ENCODE measurements at places on chromosomes 13 and 19. TPM values are rescaled to one million over a fixed set of nuclear protein-coding genes. Genes with fewer than 3 reads are reported as not detected.

Gene ZNF700
- 7.4 TPM for total RNA-seq

Gene SPIB
- not detected for total RNA-seq

Gene POLR2E
- 55.5 TPM for total RNA-seq

Gene RTBDN
- total RNA-seq, result not detected

Gene KCTD12
- total RNA-seq, result 36.5 TPM

Gene LRG1
- not detected for total RNA-seq

Gene PLK5
- total RNA-seq, result not detected

Gene AMH
- 0.33 TPM for total RNA-seq

Gene UFM1
- 83.6 TPM for total RNA-seq

Gene PRSS57
- not detected for total RNA-seq

Gene ZNF304
- total RNA-seq, result 13.7 TPM

Gene TTYH1
- total RNA-seq, result not detected

Gene ZNF112
- 9.1 TPM for total RNA-seq

Gene SKA3
- total RNA-seq, result 6.1 TPM

Gene ZNF724
- 3.3 TPM for total RNA-seq

Gene NECTIN2
- total RNA-seq, result 70.7 TPM

Gene KLK2
- not detected for total RNA-seq

Gene ZNF93
- 3.8 TPM for total RNA-seq

Gene MATK
- not detected for total RNA-seq

Gene C1QTNF9
- total RNA-seq, result under 0.01 TPM

Gene RFPL4AL1
- not detected for total RNA-seq

Gene CD177
- 0.33 TPM for total RNA-seq

Gene GJB6
- not detected for total RNA-seq

Gene LRRC8E
- 2.6 TPM for total RNA-seq

Gene OR7D2
- total RNA-seq, result 0.17 TPM

Gene TUBA3C
- not detected for total RNA-seq

Gene TEX101
- not detected for total RNA-seq

Gene CCDC8
- 17.2 TPM for total RNA-seq

Gene CEACAM20
- total RNA-seq, result not detected

Gene KASH5
- not detected for total RNA-seq

Gene FAM216B
- total RNA-seq, result 0.26 TPM

Gene ACER1
- not detected for total RNA-seq

Gene GFY
- total RNA-seq, result not detected

Gene C19orf85
- total RNA-seq, result not detected

Gene NMRK2
- not detected for total RNA-seq

Gene ZNF234
- 13.9 TPM for total RNA-seq

Gene ANGPTL8
- total RNA-seq, result not detected

Gene ZNF431
- 1.5 TPM for total RNA-seq

Gene KLK15
- not detected for total RNA-seq

Gene BCAM
- total RNA-seq, result 20.3 TPM

Data from fibroblast of lung (primary cell).